ENCODE measurements at places on chromosomes 7 and 10.

DNA sequence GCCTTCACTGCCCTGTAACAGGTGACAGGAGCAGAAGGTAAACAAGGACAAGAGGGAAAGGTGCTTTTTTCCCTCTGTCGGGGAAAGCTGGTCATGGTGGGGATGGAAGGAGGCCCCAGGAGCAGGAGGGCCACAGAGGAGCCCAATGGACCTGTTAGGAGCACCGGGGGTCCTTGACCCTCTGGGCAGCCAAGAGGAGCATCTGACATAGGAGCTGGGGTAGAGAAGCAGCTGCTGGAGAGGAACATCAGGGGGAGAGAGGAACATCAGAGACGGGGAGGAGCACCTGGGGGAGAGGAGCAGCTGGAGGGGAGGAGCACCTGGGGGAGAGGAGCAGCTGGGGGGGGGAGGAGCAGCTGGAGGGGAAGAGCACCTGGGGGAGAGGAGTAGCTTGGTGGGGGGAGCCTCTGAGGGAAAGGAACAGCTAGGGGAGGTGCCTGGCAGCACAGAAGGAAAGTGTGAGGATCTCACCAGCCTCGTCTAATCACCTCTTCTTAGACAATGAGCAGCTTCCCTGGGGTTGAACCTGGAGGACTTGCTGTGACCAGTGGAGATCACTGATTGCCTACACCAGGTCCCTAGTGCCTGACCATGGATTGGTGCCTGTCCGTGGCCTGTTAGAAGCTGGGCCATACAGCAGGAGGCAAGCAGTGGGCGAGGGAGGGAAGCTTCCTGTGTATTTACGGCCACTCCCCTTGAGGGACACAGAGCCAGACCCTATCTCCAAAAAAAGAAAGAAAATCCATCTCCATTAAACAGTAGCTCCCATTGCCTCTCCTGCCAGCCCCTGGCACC lies 37.6 kb downstream of the JAKMIP3 start:
- no peak for DNase-seq

DNA sequence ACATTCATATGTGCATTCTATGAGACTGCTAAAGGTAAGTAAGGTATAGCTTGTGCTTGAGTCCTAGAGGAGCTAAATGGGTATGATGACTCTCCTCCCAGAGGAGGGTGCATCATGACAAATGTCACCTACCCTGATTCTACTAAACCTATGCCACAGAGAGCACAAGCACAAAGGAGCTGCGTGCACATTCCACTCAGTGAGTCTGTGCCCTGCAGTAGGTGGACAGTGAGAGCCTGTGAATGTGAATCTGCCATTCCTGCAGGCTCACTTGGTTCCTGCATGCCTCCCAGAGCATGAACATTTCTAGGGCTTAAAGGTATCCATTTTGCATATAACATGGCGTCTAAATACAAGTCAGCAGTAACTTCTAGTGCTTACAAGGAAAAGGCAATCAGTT lies 46.8 kb downstream of the PRKAR2B start:
- no peak for DNase-seq

- peak; percentile 61 for DNase-seq
Observed at GRCh38 chr10:44183667-44184632, 200.9 kb downstream of the CXCL12 start.

GRCh38 chr7:80611779-80612178 lies 26.7 kb upstream of the CD36 start:
- peak; percentile 66 for DNase-seq

DNA sequence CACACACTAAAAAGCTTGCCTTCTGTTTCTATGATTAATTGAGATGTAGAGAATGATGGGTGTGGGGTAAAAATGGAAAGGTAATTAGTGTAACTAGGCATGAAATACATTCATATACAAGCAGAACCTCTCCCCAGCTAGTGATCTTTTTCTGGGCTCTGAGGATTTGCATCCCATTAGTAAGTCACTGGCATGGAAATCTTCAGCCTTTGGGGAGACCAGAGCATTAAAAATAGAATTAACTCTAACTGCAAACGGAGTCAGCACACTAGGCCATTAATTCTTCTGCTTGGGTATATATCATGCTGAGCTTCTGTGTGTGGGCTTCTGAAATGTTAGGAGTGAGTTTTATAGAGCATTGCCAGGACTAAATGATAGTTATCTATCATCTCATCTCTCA lies 128.9 kb downstream of the HDAC9 start:
- no peak for DNase-seq

- DNase-seq: no peak
Observed at GRCh38 chr10:9035355-9035754, 980.9 kb downstream of the GATA3 start.

DNA sequence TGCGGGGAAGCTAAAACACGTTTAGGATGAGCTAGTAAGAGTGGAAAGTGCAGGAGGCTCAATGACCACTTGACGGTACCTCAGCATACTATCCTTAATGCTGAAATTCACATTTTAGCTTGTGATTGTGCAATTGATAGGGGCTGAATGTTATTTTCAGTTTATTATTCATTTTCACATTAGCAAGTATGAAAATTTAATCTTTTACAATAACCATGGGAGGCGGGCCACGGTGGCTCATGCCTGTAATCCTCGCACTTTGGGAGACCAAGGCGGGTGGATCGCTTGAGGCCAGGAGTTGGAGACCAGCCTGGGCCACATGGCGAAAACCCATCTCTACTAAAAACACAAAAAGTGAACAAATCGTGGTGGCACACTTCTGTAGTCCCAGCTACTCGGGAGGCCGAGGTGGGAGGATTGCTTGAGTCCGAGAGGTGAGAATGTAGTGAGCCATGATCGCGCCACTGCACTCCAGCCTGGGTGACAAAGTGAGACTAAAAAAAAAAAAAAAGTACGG lies 22.0 kb upstream of the ANLN start:
- DNase-seq: no peak

GRCh38 chr7:151330181-151330580 lies 11.4 kb upstream of the NUB1 start:
- no peak for DNase-seq

GRCh38 chr7:35420656-35421055 lies 166.8 kb upstream of the TBX20 start:
- DNase-seq: peak; percentile 31

- peak; percentile 50 for DNase-seq
Observed at GRCh38 chr10:63374991-63375390, 90.8 kb downstream of the JMJD1C start.

Measured in cardiac fibroblast (primary cell).